ENCODE measurements at places on chromosomes 2 and 18.

- no peak for DNase-seq
Observed at GRCh38 chr18:37320317-37320716, 245.3 kb downstream of the CELF4 start.

DNA sequence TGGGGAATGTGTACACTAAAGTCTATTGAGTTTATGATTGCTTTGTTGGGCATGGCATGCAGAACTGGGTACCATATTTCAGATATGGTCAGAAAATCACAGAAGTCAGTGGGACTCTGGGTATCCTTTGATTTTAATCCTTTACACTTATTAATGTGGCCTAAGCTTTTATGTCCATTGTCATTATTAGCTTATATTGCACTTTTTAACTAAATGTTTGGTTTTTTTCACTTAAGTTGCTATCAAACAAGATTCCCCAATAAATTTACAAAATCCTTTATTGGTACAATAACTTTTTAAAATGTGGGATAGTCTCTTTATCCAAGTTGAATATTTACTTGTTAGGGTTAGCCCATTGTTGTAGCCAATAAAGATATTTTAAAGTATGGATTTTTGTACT lies 234.1 kb upstream of the NRP2 start:
- no peak for DNase-seq

- DNase-seq = no peak
Observed at GRCh38 chr2:38122344-38122743, 46.4 kb upstream of the CYP1B1 start.

DNA sequence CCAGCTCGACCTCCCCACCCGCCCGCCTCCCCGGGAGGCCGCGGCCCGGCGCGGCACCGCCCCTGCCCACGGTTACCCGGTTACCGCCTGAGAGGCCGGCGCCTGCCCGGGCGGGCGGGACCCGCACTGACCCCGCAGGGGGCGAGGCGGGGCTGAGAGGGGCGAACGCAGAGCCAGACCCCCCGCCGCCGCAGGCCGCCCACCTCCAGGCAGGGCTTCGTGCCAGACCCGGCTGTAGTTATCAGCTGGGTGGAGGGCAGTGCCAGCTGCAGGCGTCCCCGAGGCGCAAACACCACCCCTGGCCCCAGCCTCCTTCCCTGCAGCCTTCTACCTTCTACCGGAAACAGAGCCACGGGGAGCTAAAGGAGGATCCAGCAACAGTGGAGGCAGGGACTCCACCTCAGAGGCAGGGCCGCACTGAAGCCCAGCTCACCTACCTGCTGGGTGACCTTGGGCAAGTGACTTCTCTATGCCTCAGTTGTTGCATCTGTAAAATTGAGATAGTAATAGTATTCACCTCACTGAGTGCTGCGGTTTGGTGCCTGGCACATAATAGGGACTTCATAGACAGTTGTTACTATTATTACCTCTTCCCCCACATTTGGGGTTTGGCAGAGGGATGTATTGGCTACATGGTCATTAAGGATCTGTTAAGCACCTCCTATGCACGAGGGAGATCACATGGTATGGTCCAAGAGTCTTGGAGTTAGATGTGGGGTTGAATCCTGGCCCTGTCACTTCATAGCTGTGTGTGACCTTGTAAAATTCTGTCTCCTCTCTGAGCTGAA lies 231.6 kb upstream of the SMAD2 start:
- DNase-seq = no peak

GRCh38 chr18:906416-907114 lies 1.9 kb downstream of the ADCYAP1 start:
- DNase-seq = no peak

Data from stimulated activated CD4-positive, alpha-beta T cell treated with anti-CD3 and anti-CD28 coated beads, Interleukin-1b, Interleukin-23, amount 100 ng/mL, for 1 hour (primary cell).